ENCODE measurements at places on chromosomes 11 and 22.
A peak's percentile ranks its signal among the peaks of the same experiment; 100 is the strongest.

GRCh38 chr11:104653407-104653806, 244.9 kb downstream of the CASP12 start:
- no peak for DNase-seq

GRCh38 chr22:39003165-39003638, 10.9 kb upstream of the APOBEC3C start:
- peak; percentile 52 for DNase-seq

DNA sequence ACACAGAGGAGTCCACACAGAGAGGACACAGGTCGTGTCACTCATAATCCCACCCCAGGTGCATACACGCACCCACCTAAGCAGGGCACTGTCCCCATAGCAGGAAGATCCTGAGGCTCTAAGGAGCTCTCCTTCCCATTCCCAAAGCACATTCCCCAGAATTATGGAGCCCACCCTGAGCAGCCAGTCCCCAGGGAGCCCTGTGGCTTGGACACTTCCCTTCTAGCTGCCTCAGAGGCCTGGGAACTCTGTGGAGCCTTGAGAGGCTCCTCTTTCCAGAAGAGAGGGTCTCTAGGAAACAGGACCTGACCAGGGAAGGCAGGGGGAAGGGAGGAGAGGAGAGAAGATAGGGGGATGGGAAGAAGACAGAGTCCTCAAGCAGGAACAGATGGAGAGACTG, 29.8 kb downstream of the ARHGEF17 start:
- no peak for DNase-seq

- no peak for DNase-seq
Observed at GRCh38 chr11:35144136-35144741, 5.3 kb downstream of the CD44 start.

DNA sequence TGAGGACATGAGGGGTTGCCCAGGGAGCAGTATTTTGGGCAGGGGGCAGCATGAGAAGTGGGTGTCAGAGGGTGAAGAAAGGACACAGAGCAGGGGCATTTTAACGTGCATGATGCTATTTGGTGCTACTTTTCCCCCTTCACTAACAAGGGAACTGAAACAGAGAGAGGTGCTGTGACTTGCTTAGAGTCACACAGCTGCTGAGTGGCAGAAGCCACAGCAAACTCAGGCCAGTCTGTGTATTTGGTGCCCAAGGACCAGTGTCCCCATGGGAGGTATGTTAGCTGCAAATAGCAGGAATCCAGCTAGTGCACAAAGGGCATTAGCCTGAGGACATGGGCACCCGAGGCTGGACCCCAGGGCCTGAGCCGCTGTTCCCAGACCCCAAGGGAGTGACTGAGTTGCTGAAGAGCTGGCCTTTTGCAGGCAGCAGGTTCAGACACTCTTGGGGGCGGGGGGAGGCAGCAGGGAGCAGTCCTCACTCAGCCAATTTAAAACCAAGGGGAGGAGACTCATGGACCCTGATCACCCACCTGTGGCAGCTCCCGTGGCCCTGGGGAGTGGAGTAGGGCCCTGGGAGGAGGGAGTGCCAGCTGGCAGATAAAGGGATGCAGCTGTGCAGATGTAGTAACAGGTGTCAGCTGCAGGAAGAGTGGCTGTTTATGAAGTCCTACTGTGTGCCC, 14.6 kb downstream of the PARVG start:
- DNase-seq: no peak

- DNase-seq: no peak
Observed at GRCh38 chr11:10906521-10906920, 48.7 kb upstream of the ZBED5 start.

- no peak for DNase-seq
Observed at GRCh38 chr11:57133366-57134038, 48.3 kb upstream of the LRRC55 start.

GRCh38 chr11:33642461-33643166, 58.0 kb downstream of the C11orf91 start:
- no peak for DNase-seq

DNA sequence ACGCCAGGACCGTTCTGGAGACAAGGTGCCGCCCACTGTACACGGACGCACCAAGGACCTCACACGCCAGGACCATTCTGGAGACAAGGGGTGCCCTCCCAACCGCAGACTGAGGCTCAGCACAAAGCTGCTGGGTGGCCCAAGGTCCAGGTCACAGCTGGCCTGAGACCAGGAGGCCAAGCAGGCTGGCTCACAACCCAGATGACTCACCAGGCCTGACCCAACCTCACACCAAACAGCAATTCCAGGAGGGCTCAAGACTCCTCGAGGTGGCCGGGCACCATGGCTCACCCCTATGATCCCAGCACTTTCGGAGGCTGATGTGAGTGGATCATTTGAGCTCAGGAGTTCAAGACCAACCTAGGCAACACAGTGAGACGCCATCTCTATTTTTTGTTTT, 14.8 kb downstream of the BRD1 start:
- no peak for DNase-seq

DNA sequence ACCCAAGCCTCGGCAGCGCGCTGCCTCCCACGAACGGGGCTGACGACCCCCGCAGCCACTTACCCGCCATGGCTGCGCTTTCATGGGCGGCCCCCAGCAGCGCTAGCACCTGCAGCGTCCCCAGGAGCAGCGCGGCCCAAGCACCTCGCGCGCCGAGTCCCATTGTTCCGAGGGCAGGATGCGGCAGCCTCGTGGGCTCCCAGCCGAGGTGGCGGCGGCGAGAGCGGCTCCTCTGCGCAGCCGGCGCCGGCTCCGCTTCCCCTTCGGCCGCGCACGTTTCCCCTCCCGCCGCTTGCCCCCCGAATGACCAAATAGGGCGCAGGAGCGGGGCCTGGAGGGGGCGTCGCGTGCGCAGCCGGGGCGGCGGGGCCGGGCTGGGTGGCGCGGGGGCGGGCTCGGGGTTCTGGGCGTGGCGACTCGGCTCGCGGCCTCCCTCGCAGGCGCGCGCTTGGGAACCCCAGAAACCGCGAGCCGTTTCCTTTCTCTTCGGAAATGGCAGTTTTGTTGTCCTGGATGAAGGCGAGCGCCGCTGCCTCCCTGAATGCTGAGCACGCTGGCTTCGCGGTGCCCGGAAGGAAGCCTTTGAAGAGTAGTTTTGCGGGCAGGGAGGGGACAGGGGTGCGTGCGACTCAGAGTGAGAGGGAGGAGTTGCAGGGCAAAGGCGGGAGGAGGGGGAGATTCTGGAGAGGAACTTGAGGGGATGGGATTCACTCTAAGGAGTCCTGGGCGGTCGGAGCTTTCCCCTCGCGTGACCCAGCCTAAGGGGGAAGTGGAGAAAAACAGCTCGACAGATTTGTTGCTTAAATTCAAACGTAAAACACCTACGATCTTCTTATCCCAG, at the start of gene TMEM123:
Gene TMEM123 (minus strand): TSS at position 305 of the 841 bp plus-strand sequence. CDS start 142 bp downstream, at position 163.
- DNase-seq: peak; percentile 82

GRCh38 chr22:33112580-33112979, 54.4 kb upstream of the SYN3 start:
- no peak for DNase-seq

DNA sequence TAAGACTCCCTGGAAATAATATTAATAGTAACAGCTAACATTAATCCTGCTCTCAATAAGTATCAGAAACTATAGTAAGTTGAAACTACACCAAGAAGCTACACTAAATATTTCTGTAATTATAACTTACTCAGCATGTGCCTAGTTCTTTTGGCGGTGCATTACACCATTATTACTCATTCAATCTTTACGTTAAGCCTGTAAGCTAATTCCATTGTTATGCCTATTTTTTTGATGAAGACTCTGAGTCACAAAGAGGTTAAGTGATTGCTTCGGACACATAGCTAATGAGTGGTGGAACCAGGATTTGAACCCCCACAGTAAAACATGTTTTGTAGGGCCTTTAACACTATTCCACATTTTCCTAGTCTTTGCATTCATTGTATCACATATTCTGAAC, 111.6 kb downstream of the RASSF10 start:
- no peak for DNase-seq

DNA sequence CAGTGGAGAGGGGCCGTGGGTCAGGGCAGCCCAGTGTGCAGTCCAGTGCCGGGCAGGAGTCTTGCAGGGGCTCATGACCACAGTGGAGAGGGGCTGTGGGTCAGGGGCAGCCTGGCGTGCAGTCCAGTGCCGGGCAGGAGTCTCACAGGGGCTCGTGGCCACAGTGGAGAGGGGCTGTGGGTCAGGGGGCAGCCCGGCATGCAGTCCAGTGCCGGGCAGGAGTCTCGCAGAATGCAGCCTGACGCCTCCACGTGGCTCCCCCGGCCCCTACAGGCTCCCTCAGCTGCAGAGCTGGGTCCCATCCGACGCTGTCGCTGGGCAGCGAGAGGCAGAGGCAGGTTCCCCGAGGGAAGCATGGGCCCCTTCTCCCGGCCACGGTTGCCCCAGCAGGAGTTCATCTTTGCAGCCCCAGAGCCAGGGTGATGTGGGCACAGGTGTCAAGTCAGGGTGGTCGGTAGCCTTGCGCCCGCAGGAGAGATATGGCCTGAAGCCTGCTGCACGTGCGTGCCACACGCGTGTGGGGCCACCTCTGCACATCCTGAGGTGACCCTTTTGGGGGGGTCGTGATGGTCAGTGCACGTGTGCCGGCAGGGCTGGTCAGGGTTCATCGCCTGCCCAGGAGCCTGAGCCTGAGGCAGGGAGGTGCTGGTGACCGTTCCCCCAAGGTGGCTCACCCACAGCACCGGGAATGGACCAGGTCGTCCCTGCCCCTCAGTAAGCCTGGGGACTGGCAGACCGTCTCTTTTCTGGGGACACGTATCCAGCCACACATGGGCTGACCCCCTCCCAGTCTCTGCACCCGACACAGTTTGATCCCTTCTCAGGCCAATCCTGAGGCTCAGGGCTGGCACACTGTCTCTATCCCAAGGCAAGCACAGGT, 2.9 kb downstream of the IFITM5 start:
- DNase-seq: no peak

GRCh38 chr22:44664149-44664548, 37.9 kb upstream of the PRR5 start:
- peak; percentile 24 for DNase-seq

DNA sequence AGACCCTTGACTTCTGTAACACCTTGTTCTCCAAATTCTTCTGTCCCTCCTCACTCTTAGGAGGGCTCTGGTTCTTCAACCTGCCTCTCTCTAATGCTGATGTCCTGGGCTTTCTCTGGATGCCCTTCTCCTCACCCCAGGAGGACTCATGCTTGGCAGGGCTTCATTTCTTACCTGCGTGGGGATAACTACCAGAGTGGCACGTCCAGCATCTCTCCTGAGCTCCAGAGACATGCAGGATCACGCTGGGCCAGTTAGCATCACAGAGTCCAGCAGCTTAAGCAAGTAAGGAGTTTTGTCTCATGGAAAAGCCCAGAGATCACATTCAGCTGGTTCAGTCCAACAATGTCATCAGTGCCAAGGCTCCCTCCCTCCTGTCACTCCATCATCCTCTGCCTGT, 36.4 kb downstream of the RTL6 start:
- DNase-seq: no peak

GRCh38 chr11:62724171-62724570, 3.1 kb downstream of the HNRNPUL2 start:
- DNase-seq: no peak

DNA sequence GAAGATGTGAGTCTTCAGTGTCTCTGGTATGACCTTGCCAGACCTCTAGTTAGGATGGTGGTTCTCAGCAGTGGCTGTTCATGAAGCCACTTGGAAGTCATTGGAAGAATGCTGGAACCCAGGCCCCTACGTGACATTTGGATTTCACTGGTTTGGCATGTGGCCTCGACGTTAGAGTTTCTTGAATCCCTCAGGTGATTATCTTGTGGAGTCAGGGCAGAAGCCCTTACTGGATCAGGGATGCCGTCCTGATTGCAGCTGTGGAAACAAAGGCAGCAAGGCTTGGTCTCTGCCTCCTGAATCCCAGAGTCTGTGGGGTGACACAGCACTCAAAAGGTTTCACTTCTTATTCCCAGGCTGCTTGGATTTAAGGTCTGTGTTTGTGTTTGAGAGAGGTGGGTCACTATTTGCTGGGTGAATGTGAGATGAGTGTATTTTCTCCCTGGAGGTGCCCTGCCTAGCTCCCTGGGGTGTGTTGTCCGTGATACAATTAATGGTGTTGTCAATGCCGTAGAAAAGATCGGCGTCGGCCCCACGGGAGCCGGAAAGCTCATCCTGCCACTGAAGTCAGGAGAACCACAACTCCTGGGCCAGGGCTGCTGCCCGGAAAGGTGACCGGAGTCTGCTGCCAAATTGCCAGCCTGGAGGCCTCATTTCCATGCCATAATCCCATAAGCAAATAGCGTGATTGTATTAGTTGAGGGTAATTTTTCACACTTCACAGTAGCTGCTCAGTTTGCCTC, 939.0 kb downstream of the BRD1 start:
- no peak for DNase-seq

GRCh38 chr11:41245704-41246398, 213.6 kb downstream of the LRRC4C start:
- DNase-seq: no peak

- DNase-seq: no peak
Observed at GRCh38 chr11:46696212-46696558, 4.2 kb downstream of the ARHGAP1 start.

DNA sequence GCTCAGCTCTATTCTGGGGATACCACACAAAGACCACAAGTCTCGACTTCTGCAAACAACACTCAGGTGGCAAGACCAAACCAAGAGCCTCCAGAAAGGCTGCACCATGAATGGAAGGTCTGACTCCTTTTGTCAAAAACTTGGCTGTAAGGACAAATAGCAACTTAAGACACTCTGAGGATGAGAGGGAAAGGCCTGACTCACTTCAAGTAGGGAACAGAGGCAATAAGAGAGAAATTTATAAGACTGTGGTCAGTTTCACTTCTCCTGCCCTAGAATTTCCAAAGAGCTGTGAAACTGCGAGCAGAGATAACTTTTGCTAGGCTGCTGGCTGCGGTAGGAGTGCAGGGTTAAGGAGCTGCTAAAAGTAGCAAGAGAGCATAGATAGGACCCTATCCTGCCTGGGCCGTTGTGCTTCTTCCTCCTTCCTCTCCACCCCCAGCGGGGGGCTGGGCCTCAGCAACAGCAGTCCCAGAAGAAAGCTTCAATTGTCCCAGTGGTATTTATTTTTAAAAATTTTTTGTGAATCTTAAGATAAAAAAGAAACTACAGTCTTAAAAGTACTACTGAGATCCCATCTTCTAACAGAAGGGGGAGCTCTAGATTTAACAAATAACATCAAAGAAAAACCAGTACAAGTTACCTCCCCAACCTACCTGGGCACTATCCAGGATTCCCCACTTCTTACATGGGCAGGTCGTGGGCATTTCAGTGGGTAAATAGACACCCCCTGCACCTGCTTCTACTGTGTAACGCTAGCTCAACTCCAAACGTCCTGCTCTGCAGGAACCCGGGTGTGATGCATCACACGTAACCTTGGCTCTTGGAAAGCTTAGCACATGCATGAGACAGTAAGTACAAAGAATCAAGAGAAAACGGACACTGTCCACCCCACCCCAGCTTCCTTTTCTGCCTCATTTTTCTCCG, 66.4 kb downstream of the SGSM3 start:
- DNase-seq: no peak

GRCh38 chr11:15558513-15559181, 443.9 kb downstream of the INSC start:
- DNase-seq: no peak

DNA sequence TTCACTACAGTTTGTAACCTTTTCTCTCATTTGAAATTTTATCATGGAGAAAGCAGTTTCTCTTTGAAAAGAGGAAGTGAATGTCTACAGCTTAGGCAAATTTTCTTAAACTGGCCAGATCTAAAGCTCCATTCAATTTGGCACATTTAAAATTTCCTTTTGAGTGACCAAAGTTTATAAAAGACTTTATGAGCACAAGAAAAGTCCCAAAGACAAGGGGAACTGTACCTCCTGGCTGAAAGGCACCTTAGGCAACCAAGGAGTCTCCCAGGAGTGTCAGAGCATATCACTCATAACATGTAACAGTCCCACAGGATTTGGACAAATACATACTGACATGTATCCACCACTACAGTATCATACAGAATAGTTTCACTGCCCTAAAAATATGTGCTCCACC, 41.3 kb downstream of the NARS2 start:
- no peak for DNase-seq

GRCh38 chr22:24231706-24232105, 13.2 kb downstream of the GGT5 start:
- DNase-seq: no peak
